ENCODE measurements at places on chromosomes 5 and 9.

GRCh38 chr5:43601454-43602260 lies 1.3 kb upstream of the NNT start:
- no peak for DNase-seq

DNA sequence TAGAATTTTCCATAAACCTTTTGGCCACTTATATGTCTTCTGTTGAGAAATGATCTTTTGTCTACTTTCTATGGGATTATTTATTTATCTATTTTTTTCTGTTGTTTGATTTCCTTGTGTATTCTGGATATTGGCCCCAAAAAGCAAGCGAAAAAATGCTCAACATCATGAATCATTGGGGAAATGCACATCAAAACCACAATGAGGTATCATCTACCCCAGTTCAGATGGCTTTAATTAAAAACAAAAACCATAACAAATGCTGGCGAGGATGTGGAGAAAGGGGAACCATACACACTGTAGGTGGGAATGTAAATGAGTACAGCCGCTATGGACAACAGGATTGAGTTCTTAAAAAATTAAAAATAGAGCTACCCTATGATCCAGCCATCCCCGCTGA lies 125.0 kb upstream of the LPCAT1 start:
- DNase-seq: no peak

DNA sequence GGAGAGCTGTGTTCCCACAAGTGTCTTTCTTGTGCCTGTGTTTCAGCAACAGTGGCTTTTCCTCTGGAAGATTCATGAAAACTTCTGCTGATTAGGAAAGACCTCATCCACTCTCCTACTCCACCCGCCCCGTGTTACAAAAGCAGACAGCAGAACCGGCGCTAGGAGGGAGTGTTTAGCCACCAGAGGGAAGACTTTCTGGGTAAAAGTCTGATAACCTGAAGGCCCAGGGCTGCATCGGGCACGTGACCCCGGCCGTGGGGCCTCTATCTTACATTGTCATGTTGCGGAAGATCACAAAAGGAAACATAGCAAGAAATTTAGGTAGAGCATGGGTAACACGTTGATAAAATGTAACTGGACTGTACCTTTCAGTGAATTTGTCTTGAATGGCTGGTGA lies 32.0 kb upstream of the DMRT2 start:
- DNase-seq: no peak

DNA sequence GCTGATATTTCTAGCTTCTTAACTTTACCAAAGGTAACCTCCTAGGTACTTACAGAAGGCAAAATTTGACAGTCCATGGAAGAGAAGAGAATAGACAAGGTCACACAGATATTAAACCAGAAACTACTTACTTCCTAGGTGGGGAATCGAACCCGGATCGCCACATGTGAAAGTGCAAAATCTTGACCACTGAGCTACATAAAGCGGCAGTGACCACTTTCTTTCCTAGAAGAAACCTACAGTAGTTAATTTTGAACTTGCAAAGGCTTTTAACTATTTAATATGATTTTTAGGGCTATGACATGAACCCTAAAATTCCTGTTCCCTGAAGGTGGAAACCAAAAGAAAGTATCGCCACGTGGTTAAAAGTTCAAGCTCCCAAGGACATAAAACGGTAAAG lies 20.3 kb upstream of the ATOSB start:
- DNase-seq: no peak

GRCh38 chr5:167944121-167944852 lies 347.2 kb upstream of the WWC1 start:
- DNase-seq: no peak

DNA sequence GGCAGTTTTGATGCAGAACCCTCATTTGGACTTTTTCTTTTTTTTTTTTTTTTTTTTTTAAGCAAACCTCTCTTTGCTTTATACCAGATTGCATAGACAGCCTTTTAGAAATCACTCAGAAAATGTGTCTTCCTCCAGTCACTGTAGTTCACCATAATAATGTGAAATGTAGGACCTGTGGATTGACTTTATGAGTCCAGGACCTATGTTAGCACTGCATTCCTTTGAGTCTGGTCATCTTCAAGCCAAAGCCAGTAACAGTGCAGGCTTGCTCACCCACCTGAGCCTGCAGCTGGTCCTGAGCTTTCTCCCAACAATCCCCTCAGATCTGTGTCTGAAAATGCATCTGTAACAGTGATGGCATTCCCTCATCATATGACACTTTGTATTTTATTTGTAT lies 110.7 kb upstream of the NFIL3 start:
- DNase-seq: no peak

DNA sequence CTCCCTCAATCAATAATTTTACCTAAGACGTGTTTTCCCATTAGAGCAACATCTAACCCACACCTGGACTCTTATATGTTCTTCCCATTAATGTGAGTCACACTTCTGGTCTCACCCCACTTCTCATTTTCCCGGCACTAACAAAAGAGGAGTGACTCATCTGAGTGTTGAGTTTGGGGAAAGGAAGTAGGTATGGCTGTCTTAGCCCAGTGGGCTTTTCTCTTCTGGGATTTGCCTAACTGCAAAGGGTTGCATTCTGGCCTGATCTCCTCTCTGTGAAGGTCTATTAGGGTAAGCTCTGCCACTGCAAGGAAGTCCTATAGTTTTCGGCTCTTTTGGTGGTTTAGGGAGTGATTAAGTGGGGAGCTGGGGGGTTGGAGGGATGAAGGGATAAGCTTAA lies 195.6 kb downstream of the KIAA0825 start:
- no peak for DNase-seq

- no peak for DNase-seq
These were observed 25.6 kb downstream of the PDE8B start for GRCh38 chr5:77235846-77236721.

GRCh38 chr5:121667292-121667691 lies 184.4 kb upstream of the FTMT start:
- no peak for DNase-seq

DNA sequence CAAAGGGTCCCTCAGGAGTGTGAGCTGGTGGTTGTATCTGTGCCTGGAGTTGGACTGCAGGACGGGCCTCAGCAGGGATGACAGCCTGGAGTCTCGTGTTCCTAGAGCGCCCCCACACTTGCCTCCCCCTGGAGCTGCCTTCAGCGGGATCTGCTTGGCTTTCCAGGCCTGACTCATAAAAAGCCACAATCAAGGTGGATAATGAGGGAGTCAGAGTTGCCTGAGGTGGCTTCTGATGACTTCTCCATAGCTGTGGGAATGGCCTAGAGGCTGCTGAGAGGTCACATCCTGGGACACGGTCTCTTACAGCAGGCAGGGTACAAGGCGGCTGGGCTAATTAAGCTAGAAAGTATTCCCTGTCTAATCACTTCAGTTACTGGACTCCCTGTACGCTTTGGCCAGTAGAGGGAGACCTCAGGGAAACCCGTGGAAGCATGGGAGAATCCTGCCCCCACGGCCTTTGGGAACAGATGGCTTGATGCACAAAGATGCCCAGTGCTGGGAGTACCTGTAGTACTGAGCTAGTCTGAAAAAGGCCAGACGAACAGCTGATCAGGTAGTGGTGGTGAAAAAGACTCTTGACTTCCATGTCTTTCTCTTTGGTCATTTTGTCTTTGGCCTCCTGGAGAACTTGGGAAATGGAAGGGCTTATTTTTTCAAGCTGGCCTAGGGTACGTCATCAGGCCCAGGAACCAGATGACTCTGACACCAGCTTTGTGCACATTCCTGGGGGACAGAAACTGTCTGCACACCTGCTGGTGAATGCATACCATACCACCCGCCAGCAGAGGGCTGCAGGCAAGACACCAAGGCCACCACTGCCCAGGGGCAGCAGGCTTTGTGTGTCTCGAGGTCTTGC lies 16.1 kb upstream of the FRRS1L start:
- no peak for DNase-seq

DNA sequence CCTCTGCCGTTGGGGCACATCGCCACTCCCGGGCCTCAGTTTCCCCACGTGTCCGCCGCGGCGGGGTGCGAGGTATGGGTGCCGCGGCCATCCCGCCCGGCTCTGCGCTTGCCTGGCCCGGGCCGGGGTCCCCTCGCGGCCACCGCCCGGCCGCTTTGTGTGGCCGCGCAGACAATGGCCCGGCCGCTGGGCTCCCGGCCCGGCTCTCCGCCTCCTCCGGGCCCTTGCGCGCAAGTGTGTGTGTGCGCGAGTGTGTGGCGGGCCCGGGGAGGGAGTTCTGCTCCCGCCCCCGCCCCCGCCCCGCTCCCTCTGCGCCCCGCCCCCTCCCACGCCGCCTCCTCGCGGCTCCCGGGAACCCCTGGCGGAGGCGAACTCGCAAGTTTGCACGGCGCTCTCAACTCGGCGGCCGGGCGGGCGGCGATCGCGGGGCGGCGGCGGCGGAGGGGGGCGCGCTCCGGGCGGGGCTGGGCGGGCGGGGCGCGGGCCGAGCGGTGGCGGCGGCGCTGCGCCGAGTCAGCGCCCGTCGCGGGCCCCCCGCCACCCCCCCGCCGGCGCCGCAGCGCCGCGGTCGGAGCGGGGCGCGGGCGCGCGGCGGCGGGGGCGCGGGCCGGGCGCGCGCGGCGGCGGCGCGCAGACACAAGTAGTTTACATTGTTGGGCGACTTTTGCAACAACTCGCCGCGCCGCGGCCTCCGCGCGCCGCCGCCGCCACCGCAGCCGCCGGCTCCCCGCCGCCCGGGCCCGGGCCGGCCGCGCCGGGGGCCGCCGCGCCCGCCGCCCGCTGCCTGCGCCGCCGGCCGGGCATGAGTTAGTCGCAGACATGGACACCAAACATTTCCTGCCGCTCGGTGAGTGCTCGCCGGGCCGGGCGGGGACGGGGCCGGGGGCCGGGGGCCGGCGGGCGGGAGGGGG lies at the start of gene RXRA:
Gene RXRA (plus strand): TSS at position 643 of the 911 bp plus-strand sequence. CDS start 177 bp downstream, at position 820.
- DNase-seq: peak; percentile 62

DNA sequence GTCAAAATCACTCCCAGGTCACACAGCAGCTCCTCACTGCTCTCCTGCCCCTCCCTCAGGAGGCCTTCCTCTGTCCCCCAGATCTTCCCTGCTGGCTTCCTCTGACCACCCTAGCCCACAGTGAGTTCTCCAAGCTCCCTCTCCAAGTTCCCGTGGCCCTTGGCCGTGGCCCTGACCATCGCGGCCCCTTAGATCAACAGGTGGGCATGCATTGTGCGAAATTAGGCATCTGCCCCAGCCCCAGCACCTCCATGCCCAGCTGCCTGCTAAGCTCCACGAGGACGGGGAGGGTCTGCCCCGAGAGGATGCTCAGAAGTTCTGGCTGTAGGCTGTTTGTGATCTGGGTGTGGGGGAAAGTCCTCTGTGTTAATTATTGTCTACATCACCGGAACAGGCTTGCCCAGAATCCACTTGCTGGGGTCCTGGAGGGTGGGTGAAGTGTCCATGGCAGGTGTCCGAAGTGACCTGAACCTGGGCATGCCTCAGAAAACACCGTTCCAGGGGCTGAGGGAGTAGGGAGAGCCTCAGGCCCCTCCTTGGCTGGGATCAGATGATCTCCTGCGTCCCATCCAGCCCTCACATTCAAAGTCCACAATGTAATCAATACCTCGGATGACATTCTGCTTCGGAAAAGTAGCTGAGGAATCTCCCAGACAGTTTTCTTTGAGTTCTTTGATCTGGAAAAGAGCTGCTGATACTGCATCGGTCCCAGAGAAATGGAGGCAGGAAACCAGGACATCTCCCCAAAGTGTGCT lies 194.8 kb downstream of the PAX5 start:
- DNase-seq: no peak

DNA sequence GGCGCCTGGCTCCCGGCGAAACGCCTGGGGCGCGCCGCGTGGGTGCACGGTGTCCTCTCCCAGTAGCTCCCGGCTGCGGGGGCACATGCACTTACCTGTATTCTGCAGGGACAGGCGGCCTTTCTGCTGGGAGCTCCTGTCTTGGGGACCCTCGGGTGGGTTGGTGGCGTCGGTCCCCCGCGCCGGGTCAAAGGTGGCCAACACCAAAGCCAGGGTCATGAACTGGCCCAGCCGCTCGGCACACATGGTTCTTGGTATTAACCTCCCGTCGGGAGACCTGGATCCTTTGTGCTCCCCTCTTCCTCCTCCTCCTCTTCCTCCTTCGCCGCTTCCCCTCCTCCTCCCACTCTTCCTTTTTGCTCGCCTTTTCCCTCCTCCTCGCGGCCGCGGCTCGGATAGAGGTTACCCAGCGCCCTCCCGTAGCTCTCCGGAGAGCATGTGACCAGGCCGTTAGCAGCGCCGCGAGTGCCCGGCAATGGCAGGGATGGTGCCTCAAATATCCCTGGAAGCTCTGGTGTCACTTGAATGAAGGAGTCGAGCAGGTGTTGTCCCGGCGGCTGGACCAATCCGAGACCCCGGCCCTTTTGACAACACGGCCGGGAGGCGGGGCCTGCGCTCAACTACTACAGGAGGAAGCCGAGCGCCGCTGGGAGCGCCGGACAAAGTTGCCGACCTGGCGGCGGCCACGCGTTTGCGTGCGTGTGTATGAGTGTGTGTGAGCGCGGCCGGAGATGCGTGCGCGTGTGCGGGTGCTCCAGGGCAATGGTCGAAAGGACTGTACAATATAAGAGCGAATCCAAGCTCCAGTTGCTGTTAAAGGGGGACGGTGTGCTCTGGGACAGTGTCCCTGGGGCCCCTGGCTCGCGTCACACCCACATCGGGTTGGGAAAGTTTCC lies at the start of gene STC2:
Gene STC2 (minus strand): TSS at position 467 of the 896 bp plus-strand sequence. CDS start 221 bp downstream, at position 246.
- DNase-seq: no peak

GRCh38 chr5:153562189-153562588 lies 71.7 kb downstream of the GRIA1 start:
- DNase-seq: no peak

GRCh38 chr5:86118542-86118941 lies 499.2 kb upstream of the COX7C start:
- DNase-seq: no peak

DNA sequence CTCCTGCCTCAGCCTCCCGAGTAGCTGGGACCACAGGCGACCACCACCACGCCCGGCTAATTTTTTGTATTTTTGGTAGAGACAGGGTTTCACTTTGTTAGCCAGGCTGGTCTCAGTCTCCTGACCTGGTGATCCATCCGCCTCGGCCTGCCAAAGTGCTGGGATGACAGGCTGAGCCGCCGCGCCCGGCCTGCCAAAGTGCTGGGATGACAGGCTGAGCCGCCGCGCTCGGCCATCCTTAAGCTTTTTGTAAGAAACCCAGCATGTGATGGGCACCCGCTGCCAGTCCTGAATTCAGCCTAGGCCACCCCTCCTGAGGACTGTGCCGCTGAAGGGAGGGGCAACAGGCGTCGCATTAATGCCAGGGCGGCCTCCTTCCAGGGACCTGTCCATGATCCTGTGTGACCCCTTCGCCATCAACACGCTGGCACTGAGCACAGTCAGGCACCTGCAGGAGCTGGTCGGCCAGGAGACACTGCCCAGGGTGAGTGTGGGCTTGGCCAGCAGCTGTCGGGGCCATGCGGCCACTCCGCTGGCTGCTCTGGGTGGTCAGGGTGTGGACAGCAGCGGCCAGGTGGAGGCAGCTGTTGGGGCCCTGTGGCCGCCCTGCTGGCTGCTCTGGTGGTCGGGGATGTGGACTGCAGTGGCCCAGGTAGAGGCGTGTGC lies 10.5 kb downstream of the NELFB start:
- DNase-seq: no peak
